Neural progenitor cell (in vitro differentiated cells): ENCODE measurements at places on chromosomes 4 and X. TPM values are rescaled to one million over a fixed set of nuclear protein-coding genes. Genes with fewer than 3 reads are reported as not detected.

GRCh38 chr4:169071747-169072146, 61.7 kb upstream of the CBR4 start:
- no peak overlapping the region for H3K27ac ChIP-seq
- no peaks in the 10 kb centered on the region for H3K36me3 ChIP-seq
- no peaks in the 10 kb centered on the region for H3K27me3 ChIP-seq
- DNase-seq: no peak
- peaks cover 16% of the 10 kb centered on the region for H3K4me1 ChIP-seq

DNA sequence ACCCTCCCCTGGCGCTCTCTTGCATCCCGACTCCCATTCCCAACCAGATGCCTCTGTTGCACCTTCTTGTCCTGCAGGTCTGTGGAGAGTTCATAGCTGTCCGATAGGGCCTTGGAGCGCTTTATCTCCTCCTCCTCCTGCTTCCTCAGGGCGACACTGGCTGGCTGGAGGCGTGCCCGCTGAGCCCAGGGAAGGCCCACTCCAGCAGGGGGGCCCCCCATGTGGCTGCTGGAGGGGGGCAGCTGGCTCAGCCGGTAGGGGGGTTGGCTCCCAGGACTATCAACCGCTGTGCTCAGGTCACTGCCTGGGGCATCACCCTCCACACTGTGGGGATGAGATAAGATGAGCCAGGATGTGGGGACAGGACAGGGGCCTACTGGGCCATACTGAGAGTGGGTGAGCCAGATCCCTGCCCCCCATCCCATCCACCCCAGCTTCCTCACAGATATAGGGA, 25.6 kb downstream of the IQSEC2 start:
- H3K4me3 ChIP-seq: no peak overlapping the region
- no peaks in the 10 kb centered on the region for H3K27me3 ChIP-seq
- no peak for DNase-seq
- H3K27ac ChIP-seq: no peak overlapping the region
- peaks cover 16% of the 10 kb centered on the region for H3K4me1 ChIP-seq
- H3K36me3 ChIP-seq: no peaks in the 10 kb centered on the region

Gene MSX1
- 0.65 TPM in 1 of 2 replicates, not detected in the other for total RNA-seq

DNA sequence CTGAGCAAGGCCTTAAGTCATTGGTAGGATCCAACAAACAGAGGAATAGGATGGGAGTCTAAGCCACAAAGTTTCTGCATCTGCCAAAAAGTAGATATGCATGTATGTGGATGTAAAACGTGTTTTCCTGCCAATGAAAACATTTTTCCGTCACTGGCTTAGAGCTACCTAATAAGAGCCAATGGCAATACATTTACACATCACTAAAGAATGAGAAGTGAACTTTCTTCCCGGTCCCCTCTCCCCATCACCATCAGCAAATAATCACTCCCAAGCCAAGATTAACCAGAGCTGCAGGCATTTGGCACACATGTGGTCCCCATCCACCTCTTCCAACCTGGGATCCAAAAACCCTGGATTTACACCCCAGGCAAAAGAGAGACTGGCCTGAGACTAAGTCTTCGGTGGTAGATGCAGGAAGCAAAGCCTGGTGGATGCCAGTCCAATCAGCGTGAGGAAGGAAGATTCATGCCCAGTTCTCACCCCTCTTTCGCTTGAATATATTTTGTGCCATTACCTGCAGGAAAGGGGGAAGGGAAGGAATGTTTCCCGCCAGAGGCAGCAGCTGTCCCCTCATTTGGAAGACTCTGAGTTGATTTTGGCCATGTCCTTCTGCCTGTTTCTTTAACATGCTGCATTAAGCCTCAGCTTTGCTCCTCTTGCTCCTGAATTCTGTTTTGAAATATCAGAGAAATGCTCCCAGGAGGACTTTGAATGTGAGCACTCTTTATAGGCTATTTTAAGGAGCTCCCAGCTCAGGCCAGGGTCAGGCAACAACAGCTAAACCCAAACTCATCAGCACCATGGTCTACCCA, 131.4 kb downstream of the CHIC2 start:
- no peaks in the 10 kb centered on the region for H3K4me1 ChIP-seq
- H3K4me3 ChIP-seq: no peak overlapping the region
- no peaks in the 10 kb centered on the region for H3K27me3 ChIP-seq
- no peak overlapping the region for H3K27ac ChIP-seq
- DNase-seq: no peak

- H3K4me1 ChIP-seq: no peaks in the 10 kb centered on the region
- H3K27ac ChIP-seq: no peak overlapping the region
- no peaks in the 10 kb centered on the region for H3K27me3 ChIP-seq
These were observed 4.9 kb downstream of the ENPEP start for GRCh38 chr4:110480746-110481271.

DNA sequence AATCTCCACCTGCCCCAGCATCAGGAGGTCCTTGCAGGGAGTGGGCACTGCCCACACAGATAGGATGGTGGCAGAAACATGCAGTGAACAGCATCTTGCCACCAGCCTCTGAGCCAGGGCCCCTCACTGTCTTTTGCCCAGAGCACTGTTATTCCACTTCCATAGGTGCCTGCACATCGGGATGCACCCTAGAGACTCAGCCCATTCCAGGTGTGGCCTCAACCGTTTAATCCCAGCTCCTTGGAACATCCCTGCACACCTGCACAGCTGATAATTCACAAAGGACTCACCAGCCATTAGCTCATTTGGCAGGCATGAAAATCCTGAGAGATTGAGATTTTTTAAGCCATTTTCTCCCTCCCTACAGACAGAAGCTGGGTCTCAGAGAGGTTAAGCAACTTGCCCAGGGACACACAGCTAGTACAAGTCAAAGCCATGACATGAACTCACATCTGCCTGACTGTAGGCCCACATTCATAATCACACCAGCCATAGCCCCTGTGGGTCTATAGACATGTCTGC, 116.3 kb downstream of the EFNB1 start:
- no peaks in the 10 kb centered on the region for H3K27me3 ChIP-seq
- DNase-seq: no peak
- no peaks in the 10 kb centered on the region for H3K36me3 ChIP-seq
- no peaks in the 10 kb centered on the region for H3K4me1 ChIP-seq
- H3K4me3 ChIP-seq: no peak overlapping the region
- no peak overlapping the region for H3K27ac ChIP-seq

- H3K4me3 ChIP-seq: peak overlapping the region; percentile 90
- peak overlapping the region; percentile 34 for H3K27ac ChIP-seq
- no peak for DNase-seq
- no peaks in the 10 kb centered on the region for H3K27me3 ChIP-seq
These were observed 2.2 kb downstream of the MAPK10 start for GRCh38 chr4:86357608-86358007.

GRCh38 chrX:14354521-14354920, 174.8 kb upstream of the GLRA2 start:
- H3K27me3 ChIP-seq: no peaks in the 10 kb centered on the region
- H3K4me3 ChIP-seq: no peak overlapping the region
- H3K27ac ChIP-seq: no peak overlapping the region
- no peak for DNase-seq
- H3K4me1 ChIP-seq: peaks cover 4% of the 10 kb centered on the region
- no peaks in the 10 kb centered on the region for H3K36me3 ChIP-seq

Gene CLNK
- total RNA-seq: not detected in 2 replicates

Gene GAB3
- total RNA-seq: not detected in 2 replicates

Gene SPOCK3
- total RNA-seq: 0.21 and 0.34 TPM in 2 replicates

DNA sequence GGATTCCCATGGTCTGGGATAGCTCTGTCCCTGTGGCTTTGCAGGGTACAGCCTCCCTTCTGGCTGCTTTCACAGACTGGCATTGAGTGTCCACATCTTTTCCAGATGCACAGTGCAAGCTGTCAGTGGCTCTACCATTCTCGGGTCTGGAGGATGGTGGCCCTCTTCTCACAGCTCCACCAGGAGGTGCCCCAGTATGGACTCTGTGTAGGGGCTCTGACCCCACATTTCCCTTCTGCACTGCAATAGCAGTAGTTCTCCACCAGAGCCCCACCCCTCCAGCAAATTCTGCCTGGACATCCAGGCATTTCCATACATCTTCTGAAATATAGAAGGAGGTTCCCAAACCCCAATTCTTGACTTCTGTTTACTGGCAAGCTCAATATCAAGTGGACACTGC, 50.2 kb upstream of the GRID2 start:
- H3K27ac ChIP-seq: no peak overlapping the region
- no peaks in the 10 kb centered on the region for H3K36me3 ChIP-seq
- no peaks in the 10 kb centered on the region for H3K4me1 ChIP-seq
- H3K27me3 ChIP-seq: no peaks in the 10 kb centered on the region
- DNase-seq: no peak

DNA sequence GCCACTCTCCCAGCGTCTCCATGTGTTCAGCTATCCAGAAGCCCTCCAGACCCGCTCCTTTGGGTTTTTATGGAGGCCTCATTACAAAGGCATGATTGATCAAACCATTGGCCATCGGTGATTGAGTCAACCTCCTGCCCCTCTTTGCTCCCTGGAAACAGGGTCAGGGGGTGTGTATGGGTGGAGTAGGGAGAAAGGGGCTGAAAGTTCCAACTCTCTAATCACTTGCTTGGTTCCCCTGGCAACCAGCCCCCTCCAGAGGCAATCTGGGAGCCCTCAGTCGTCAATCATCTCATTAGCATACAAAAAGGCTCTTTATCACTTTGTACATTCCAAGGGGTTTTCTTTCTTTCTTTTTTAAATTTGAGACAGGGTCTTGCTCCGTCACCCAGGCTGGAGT, 2.3 kb downstream of the TRIM2 start:
- peak overlapping the region; percentile 24 for H3K4me3 ChIP-seq
- no peaks in the 10 kb centered on the region for H3K36me3 ChIP-seq
- DNase-seq: peak; percentile 78
- peaks cover 36% of the 10 kb centered on the region for H3K4me1 ChIP-seq
- H3K27me3 ChIP-seq: peaks cover 31% of the 10 kb centered on the region

Gene USP17L26
- not detected in 2 replicates for total RNA-seq
